ENCODE measurements at places on chromosomes 12 and 14. TPM values are rescaled to one million over a fixed set of nuclear protein-coding genes. Genes with fewer than 3 reads are reported as not detected.

DNA sequence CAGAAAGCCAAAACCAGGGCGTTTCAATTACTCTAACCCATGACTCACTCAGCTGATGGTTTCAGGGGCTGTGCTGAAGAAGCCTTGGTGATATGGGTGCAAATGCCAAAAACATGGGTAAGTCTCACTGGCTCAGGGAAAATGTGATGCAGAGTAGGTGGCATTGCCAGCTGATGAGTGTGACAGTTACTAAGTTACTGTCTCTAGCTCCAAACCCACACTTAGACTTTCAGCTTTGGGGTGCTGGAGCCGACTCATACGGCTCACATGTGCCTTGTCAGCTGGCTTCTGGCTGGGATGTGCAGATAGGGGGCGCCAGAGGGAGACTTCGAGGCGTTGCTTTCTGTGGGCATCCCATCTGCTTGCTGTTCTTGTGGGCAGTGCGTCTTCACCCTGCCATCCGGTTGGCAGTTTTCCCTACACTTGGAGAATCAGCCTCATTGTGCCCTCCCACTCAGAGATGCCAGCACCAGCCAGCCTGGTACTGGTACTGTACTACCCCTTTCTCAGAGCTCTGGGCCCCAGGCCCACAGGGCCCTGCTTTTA, 11.1 kb upstream of the KRT7 start:
- H3K27me3 ChIP-seq: no peaks in the 10 kb centered on the region
- H3K4me1 ChIP-seq: peaks cover 5% of the 10 kb centered on the region
- H3K4me3 ChIP-seq: no peak overlapping the region
- DNase-seq: peak; percentile 68
- H3K36me3 ChIP-seq: no peaks in the 10 kb centered on the region

- H3K4me1 ChIP-seq: no peaks in the 10 kb centered on the region
- no peaks in the 10 kb centered on the region for H3K36me3 ChIP-seq
- no peaks in the 10 kb centered on the region for H3K27me3 ChIP-seq
- no peak overlapping the region for H3K27ac ChIP-seq
- H3K4me3 ChIP-seq: no peak overlapping the region
Measured at GRCh38 chr14:99667821-99668220, 16.3 kb upstream of the CYP46A1 start.

DNA sequence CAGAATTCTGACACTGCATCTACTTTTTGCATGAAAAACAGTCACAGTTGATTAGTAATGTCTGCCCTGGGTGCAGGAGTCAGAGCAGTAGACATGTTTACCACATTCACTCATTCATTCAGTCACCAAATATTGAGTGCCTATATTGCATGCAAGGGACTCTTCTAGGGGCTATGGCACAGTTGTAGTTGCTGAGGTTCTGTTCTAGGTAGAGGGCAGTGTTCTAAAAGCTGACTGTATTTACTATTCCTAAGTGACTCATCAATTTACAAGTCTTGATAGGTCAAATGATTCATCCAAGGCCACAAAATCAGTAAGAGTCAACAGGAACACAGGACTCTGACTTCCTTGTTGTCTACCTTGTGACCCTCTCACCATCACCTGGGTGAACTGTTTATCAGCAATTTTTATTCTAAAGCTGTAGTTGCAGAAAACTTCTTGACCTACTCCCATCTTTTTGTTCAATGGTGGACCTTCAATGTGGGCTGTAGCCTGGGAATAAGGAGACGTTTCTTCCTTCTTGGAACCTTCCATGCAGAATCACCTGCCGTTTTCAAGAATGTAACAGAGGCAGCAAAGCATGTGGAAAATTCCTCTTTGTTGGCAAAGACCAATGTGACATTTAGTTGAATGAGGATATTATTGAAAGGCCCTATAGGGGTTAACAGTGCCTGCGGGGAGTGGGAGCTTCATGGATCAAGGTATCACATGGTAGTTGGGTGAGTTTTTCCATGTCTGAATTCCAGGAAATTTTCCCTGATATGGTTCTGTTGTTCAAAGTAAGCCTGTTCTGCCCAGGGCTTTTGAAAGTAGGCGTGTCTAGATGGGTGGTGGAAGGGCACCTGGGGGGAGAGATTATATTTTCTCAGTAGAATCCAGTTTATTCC, 223.2 kb downstream of the KTN1 start:
- no peak overlapping the region for H3K27ac ChIP-seq
- no peak for DNase-seq
- no peaks in the 10 kb centered on the region for H3K27me3 ChIP-seq
- peaks cover 4% of the 10 kb centered on the region for H3K4me1 ChIP-seq
- no peaks in the 10 kb centered on the region for H3K36me3 ChIP-seq

- no peaks in the 10 kb centered on the region for H3K27me3 ChIP-seq
- peak; percentile 58 for DNase-seq
- peak overlapping the region; percentile 31 for H3K4me3 ChIP-seq
- peaks cover 73% of the 10 kb centered on the region for H3K4me1 ChIP-seq
Measured at GRCh38 chr14:61125041-61125866, 144.2 kb downstream of the SLC38A6 start.

GRCh38 chr12:52531566-52532300, 11.5 kb upstream of the KRT5 start:
- DNase-seq: no peak
- H3K4me3 ChIP-seq: no peak overlapping the region
- H3K27me3 ChIP-seq: no peaks in the 10 kb centered on the region
- H3K27ac ChIP-seq: no peak overlapping the region
- H3K4me1 ChIP-seq: no peaks in the 10 kb centered on the region

DNA sequence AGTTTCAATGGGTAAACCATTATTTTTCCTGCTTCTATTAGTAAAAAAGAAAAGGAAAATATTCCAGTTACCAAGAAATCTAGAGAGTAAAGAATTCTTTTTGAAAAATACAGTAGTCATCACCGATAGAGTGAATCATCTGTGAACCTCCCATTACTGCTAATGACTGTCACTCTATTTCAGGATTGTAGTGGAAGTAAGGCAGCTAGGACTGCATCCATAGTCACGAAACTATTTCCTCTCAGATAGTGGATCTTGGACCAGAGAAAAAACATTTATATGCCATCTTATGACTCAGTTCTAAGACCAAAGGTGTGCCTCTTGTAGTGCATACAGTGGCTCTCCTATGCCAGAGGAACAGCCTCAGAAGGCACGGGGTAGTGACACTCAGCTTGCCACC, 173.9 kb upstream of the PLEKHA5 start:
- H3K4me3 ChIP-seq: no peak overlapping the region
- DNase-seq: no peak
- no peaks in the 10 kb centered on the region for H3K27me3 ChIP-seq
- H3K27ac ChIP-seq: no peak overlapping the region
- no peaks in the 10 kb centered on the region for H3K36me3 ChIP-seq
- no peaks in the 10 kb centered on the region for H3K4me1 ChIP-seq

GRCh38 chr12:2393016-2393415, 340.2 kb downstream of the CACNA1C start:
- H3K36me3 ChIP-seq: no peaks in the 10 kb centered on the region
- no peak overlapping the region for H3K27ac ChIP-seq
- H3K27me3 ChIP-seq: no peaks in the 10 kb centered on the region
- peaks cover 10% of the 10 kb centered on the region for H3K4me1 ChIP-seq

- H3K4me3 ChIP-seq: no peak overlapping the region
- DNase-seq: no peak
- H3K27ac ChIP-seq: no peak overlapping the region
- H3K27me3 ChIP-seq: no peaks in the 10 kb centered on the region
- H3K36me3 ChIP-seq: no peaks in the 10 kb centered on the region
- H3K4me1 ChIP-seq: no peaks in the 10 kb centered on the region
Measured at GRCh38 chr14:45679853-45680252, 426.9 kb upstream of the MIS18BP1 start.

GRCh38 chr14:47322751-47323150, 352.7 kb downstream of the MDGA2 start:
- H3K27me3 ChIP-seq: no peaks in the 10 kb centered on the region
- no peaks in the 10 kb centered on the region for H3K4me1 ChIP-seq
- no peak overlapping the region for H3K4me3 ChIP-seq

- no peak overlapping the region for H3K27ac ChIP-seq
- peaks cover 84% of the 10 kb centered on the region for H3K36me3 ChIP-seq
- DNase-seq: no peak
- H3K4me3 ChIP-seq: no peak overlapping the region
- H3K4me1 ChIP-seq: no peaks in the 10 kb centered on the region
- H3K27me3 ChIP-seq: no peaks in the 10 kb centered on the region
Measured at GRCh38 chr12:132723764-132724140, 13.1 kb downstream of the PGAM5 start.

- peak overlapping the region; percentile 63 for H3K27ac ChIP-seq
- no peaks in the 10 kb centered on the region for H3K36me3 ChIP-seq
- H3K4me3 ChIP-seq: no peak overlapping the region
- no peaks in the 10 kb centered on the region for H3K4me1 ChIP-seq
- H3K27me3 ChIP-seq: no peaks in the 10 kb centered on the region
- DNase-seq: peak; percentile 51
Measured at GRCh38 chr12:9041321-9041720, 52.0 kb downstream of the KLRG1 start.

DNA sequence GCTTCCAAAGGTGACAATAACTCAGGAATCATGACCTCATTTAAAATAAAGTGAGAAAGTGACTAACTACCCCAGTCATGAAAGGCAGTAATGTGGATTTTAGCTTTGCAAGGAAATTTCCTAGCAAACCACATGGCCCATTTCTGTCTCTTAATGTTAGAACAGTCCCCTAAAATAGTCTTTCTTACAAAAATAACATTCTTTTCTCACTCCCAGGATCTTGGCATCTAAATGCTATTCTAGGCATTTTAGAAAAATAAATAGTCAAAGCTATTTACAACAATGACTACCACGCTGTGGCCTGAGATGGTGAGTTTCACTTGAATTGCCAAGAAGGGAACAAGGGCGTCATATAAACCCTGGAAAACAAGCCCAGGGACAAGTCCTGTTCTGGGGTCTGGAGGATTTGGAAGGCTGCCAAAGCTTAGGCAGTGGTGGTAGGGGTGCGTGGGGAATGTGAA, 101.2 kb upstream of the CCDC175 start:
- no peak overlapping the region for H3K4me3 ChIP-seq
- no peaks in the 10 kb centered on the region for H3K4me1 ChIP-seq
- no peak for DNase-seq
- no peaks in the 10 kb centered on the region for H3K27me3 ChIP-seq

GRCh38 chr14:101581806-101582205, 20.5 kb downstream of the DIO3 start:
- no peaks in the 10 kb centered on the region for H3K4me1 ChIP-seq
- no peak for DNase-seq
- H3K36me3 ChIP-seq: no peaks in the 10 kb centered on the region
- no peaks in the 10 kb centered on the region for H3K27me3 ChIP-seq
- no peak overlapping the region for H3K4me3 ChIP-seq

DNA sequence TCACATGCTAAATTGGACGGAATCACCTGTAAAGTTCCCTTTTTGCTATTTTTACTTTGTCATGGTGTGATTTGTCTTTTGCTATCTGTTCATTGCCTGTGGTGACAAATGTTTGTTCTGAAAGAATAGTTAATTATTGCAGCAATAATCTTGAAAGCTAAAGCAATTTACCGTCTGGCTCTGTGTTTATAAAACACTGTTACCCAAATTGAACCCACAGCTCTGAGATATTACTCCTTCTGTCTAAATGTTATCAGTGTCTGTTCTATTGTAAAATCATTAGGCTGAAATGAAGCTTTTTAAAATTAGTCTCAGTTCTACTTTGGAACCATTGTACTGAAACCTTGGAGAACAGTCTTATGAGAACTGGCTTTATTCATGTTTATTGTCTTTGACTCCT, 42.5 kb downstream of the TMX1 start:
- no peaks in the 10 kb centered on the region for H3K4me1 ChIP-seq
- H3K27me3 ChIP-seq: no peaks in the 10 kb centered on the region
- no peak overlapping the region for H3K27ac ChIP-seq
- H3K36me3 ChIP-seq: no peaks in the 10 kb centered on the region
- no peak overlapping the region for H3K4me3 ChIP-seq
- DNase-seq: no peak

GRCh38 chr12:12209043-12209442, 57.8 kb downstream of the LRP6 start:
- DNase-seq: no peak
- no peak overlapping the region for H3K4me3 ChIP-seq
- no peaks in the 10 kb centered on the region for H3K27me3 ChIP-seq
- H3K27ac ChIP-seq: no peak overlapping the region
- H3K36me3 ChIP-seq: no peaks in the 10 kb centered on the region

- DNase-seq: no peak
- H3K27me3 ChIP-seq: no peaks in the 10 kb centered on the region
- no peak overlapping the region for H3K4me3 ChIP-seq
- H3K27ac ChIP-seq: no peak overlapping the region
- H3K36me3 ChIP-seq: no peaks in the 10 kb centered on the region
Measured at GRCh38 chr12:123732251-123732650, 20.1 kb downstream of the ATP6V0A2 start.

DNA sequence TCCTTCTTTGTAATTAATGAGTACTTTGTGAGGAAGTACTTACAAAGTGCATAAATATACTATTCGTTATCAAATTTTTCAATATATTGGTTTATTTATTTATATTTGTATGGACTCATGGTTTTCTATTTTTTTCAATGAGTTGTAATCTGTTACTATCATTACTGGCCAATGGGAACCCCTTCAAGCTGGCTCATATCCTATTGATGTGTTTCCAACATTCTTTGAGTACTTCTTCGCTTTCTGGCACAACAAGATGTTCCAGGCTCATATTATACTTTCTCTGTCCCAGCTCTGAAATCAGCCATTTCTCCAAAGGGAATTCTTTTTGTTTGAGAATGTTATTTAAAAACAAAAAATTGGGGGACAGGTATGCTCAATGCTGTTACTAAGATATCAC, 17.5 kb downstream of the YBX3 start:
- no peaks in the 10 kb centered on the region for H3K27me3 ChIP-seq
- peaks cover 93% of the 10 kb centered on the region for H3K36me3 ChIP-seq
- peaks cover 63% of the 10 kb centered on the region for H3K4me1 ChIP-seq

DNA sequence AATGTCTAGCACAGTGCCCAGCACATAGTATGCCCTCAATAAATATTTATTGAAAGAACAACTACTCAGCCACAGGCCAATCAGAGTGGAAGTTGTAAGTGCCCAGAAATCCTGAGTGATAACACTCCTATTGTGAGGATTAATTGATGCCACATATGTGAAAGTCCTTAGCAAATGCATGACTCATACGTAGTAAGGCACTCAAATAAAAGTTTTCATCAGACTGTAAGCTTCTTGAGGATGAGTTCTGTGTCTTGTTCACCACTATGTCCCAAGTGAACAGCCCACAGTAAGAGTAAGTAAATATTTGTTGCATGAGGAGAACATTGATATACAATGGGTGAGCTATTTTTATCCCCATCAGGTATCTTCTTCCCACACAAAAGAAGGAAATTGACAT, 24.7 kb upstream of the ANO6 start:
- no peaks in the 10 kb centered on the region for H3K27me3 ChIP-seq
- peak overlapping the region; percentile 24 for H3K27ac ChIP-seq
- no peak overlapping the region for H3K4me3 ChIP-seq
- no peaks in the 10 kb centered on the region for H3K36me3 ChIP-seq

Gene TAS2R9
- not detected for total RNA-seq

Gene SLC25A3
- total RNA-seq: 1,588 TPM

Gene TNS2
- total RNA-seq: 86.5 TPM

Gene CHGA
- not detected for total RNA-seq

Gene FAM186B
- total RNA-seq: 0.82 TPM

Gene DENR
- total RNA-seq: 22.2 TPM

Gene MMP17
- total RNA-seq: not detected

Gene IL22
- not detected for total RNA-seq

Gene ALDH1L2
- total RNA-seq: 4.0 TPM

Measured in gastrocnemius medialis (tissue), 4 donors.